Lower leg skin (tissue), 4 donors: ENCODE measurements at places on chromosomes 12 and 14. TPM values are rescaled to one million over a fixed set of nuclear protein-coding genes. Genes with fewer than 3 reads are reported as not detected.

- DNase-seq: no peak
Measured at GRCh38 chr12:46260913-46261476, 7.8 kb downstream of the SLC38A1 start.

- DNase-seq: peak; percentile 81
Measured at GRCh38 chr12:56193025-56193578, 3.8 kb upstream of the SMARCC2 start.

DNA sequence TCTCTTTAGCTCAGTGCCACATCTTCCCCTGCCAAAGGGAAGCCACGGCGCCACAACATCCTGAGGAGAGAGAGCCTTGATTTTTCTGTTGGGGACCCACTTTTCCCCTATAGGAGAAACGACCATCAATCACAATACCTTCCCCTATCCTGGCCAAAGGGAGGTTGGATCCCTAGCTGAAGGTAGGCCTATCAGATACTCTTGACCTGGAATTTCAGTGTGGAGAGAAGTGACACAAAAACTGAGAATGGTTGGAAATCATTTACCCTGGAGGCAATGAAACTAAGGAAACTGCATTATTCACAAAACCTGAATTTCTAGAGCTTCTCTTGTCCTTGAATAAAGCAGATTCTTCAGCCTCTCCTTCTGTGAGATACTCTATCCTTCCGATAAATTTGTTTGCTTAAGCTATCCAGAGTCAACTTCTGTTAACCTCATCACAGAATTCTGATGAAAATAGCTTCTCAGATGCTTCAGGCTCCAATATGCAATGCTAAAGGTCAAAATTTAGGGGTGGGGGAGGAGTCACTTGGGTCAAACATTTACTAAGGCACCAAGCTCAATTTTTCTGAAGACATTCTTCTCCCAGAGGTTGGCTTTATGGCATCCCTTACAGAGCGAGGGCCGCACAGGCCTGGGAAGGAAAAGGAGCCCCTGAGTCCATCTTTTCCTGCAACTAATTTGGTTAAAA lies 27.0 kb upstream of the DUSP6 start:
- DNase-seq: no peak

DNA sequence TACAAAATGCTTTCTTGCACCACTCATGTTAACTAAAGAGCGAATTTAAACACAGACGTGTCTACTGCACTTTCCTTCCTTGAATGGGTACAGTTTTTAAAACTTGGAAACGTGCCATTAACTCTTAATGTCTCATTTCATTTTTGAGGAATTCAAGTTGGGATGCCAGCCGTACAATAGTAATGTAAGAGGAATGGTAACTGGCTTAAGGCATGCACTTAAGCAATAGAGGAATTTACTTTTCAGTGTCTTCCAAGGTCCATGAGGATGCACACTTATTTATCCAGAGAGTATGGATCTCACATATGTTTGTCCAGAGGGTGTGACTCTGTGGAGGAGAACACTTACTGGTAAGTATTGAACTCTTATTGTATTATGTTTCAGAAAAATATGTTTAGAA lies 52.9 kb downstream of the PPP4R4 start:
- no peak for DNase-seq

- no peak for DNase-seq
Measured at GRCh38 chr12:89632778-89633177, 75.9 kb downstream of the ATP2B1 start.

GRCh38 chr14:96479435-96480146 lies 22.6 kb upstream of the PAPOLA start:
- no peak for DNase-seq

Gene RNASE3
- not detected for total RNA-seq
